ENCODE measurements at places on chromosomes 6 and 20.
A peak's percentile ranks its signal among the peaks of the same experiment; 100 is the strongest.

DNA sequence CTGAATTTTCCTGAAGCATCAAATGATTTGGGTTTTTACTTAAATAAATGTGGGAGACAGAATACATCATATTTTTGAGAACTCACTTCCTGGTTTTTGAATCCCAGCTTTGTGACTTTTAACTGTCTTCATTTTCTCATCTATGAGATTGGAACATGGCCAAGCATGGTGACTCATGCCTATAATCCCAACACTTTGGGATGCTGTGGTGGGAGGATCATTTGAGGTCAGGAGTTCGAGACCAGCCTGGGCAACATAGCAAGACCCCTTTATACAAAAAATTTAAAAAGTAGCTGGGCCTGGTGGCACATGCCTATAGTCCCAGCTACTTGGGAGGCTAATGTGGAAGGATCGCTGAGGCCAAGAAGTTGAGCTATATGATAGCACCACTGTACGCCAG, 122.3 kb downstream of the QKI start:
- no peak for DNase-seq

GRCh38 chr20:10115021-10115420, 80.2 kb downstream of the ANKEF1 start:
- no peak for DNase-seq

GRCh38 chr6:66396145-66396544, 689.1 kb upstream of the EYS start:
- DNase-seq: no peak

- DNase-seq: no peak
These were observed 117.5 kb upstream of the COL21A1 start for GRCh38 chr6:56364827-56365339.

- no peak for DNase-seq
These were observed 1374.4 kb upstream of the GJE1 start for GRCh38 chr6:140758169-140758877.

GRCh38 chr6:3650959-3651697, 100.4 kb downstream of the PXDC1 start:
- no peak for DNase-seq

DNA sequence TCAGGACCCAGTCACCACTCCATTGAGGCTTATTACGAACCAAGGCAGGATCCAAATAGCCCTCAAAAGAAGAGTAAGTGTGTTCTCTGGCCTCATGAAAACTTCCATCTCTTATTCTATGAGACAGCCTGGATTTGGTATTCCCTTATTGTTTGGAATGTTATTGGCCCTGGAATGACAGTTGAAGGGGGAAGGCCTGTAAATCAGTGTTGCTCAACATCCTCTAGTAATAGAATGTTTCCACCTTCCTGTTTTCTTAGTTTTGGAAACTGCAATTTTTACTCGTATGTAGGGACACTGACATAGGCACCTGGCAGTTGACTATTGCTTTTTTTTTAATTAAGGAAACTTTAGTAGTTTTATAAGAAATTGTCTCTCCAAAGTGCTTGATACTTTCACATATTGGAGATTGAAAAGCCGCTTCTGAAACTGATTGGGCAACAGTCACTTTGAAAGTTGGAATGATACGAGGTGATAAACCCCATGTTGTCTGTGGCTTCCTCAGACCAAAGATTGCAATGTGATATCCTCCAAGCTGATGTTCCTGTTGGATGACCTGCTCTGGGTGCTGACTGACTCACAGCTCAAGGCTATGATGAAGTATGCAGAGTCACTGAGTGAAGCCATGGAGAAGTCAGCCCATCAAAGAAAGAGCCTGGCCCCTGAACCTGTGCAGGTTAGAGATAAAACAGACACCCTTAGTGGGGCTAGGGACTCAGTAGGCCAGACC, 43.1 kb downstream of the BLTP3A start:
- no peak for DNase-seq

DNA sequence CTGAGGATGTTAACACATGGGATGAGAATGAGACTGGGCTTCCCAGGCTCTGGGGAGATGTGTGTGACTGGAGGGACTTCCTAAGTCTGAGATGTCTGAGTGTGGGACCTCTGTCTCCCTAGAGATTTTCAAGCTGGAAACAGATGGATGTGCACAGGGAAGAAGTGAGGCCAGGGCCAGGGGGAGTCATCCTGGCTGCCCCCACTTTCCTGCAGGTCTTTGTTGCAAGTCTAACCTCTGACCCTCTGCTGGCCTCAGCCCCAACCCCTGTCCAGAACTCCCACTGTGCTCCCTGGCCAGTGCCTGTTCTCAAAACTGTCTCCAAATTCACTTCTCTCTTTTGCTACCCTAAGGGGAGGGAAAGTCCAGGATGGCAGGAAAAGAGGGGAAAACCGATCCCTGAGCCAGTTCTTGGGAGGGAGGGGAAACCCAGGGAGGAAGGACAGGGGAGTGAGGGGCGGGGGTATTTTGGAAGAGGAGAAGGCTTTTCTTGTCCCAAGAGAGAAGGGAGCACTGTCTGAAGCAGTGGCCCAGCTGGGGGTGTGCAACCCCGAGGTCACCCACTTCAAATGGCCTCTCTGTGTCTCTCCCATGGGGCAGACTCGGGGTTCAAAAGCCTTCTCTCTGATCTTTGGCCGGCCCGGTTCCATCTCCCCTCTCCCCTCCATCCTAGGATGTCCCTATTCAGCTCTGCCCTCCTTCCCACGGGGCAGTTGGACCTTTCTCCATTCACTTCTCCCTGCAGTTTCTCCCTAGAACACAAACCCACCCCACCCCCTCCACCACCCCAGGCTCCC, 3.1 kb downstream of the PPP1R18 start:
- no peak for DNase-seq

DNA sequence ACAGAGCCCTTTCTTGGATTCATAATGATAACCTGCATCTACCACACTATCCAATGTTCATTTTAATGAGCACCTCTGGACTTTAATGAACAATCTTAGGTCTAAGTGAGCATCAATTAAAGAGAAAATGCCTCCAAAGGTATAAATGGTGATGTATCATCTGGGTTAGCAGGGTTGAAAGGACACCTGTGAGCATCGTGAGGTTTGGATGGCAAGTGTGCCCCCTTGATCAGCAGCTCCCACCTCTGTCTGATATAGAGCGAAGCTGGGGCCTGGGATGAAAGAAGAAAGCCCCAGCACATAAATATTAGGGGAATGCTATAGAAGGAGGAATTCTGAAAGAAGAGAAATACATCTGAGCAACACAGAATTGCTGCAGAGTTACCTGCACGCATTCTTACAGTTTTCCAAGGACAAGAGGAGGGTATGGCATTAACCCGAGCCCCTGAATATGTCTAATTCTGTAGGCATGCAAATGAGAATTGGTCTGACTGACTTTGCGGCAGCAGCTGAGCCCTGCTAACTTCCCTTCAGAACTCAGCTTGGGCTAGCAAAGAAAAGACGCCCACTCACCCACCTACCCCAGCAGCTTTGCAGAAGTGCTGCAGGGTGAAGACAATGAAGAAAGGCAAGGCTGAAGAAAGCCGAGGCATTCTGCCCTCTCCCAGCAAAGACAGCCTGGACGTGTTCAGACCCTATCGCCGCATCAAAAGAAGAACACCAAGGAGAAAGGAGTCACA, 136.2 kb downstream of the GMPR start:
- DNase-seq: no peak

DNA sequence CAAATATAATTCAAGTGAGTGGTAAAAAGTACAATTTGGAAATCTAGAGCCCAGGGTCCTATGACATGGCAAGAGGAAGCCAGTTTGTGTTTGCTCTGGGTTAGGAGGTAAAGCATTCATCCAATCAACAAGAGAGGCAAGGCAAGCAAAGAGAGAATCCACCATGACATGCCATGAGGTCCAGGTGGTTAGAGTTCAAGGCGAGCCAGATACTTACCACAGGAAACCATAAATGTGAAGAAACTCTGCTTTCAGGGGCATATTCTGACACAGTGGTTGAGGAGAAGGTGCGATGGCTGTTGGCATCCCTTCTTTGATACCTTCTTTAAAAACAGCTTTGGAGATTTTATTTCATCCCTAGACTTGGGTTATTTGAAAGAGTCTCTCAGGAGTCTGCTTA, 193.8 kb upstream of the MAN1A1 start:
- DNase-seq: no peak

DNA sequence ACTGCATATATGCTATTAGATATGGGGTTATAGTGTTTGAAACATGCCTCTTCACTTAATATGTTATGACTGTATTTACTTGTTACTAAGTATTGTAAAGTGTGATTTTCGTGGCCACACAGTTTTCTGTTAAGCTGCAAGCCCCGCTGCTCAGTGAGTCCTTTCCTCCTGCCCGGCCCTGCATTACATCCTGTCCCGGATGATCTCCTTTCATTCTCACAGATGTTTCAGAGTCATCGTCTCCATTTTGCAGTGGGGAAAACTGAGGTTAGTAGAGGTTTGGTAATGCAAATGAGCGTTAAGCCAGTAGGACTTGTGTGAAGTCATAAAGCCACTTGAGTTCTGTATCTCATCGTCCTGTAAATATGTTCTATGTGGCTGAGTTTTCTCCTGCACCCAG, 155.5 kb downstream of the CFAP61 start:
- no peak for DNase-seq

- DNase-seq: no peak
These were observed 31.9 kb downstream of the MYH7B start for GRCh38 chr20:34987288-34988190.

- DNase-seq: peak; percentile 53
These were observed 746 bp downstream of the BACH2 start for GRCh38 chr6:90295854-90296340.

GRCh38 chr6:64973142-64973541, 733.9 kb downstream of the EYS start:
- no peak for DNase-seq

- no peak for DNase-seq
These were observed 31.8 kb downstream of the CTCFL start for GRCh38 chr20:57493091-57493615.

DNA sequence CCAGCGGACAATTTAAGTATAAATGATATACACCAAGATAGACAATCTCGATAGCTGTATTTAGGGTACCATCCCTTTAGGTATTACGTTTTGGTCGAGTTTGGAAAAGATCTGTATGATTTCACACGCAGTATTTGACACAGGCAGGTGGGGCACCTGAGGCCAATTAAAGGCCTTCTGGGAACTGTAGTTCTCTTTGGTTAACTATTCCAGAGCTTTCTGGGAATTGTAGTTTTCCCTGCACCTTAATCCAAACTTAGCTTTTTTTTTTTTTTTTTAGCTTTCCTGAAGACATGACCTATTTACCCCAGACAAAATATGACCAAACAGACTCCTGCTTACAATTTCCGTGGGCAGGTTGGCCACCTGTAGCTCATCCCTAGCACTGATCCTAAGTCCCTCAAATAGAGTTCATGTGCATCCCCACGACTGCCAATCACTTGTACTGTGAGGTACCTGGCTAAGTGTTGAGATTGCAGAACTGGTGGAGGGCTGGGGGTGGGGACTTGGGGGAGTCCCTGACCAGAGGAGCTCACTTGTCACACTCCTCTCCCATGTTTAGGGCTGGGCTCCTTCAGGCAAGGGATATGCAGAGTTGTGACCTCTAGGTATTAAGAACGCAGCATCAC, 999 bp upstream of the EHMT2 start:
- no peak for DNase-seq

DNA sequence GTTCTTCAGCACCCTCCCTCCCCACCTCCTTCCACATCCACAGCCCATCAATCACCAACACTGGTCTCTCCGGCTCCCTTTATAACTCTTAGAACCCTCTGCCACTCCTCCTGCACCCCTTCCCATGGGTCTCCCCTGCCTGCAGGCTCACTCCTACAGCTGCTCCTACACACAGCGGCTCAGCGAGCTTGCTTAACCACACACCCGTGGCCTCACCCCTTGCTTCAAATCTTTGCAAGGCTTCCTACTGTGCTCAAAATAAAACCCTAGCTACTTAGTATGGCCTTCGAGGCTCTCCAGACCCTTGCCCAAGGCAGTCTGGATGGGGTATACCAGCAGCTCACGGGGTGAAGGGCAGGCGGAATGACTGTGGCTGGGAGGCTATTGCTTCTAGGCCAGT, 63.7 kb downstream of the JPH2 start:
- DNase-seq: no peak

GRCh38 chr6:13472976-13473767, 14.2 kb downstream of the GFOD1 start:
- no peak for DNase-seq

DNA sequence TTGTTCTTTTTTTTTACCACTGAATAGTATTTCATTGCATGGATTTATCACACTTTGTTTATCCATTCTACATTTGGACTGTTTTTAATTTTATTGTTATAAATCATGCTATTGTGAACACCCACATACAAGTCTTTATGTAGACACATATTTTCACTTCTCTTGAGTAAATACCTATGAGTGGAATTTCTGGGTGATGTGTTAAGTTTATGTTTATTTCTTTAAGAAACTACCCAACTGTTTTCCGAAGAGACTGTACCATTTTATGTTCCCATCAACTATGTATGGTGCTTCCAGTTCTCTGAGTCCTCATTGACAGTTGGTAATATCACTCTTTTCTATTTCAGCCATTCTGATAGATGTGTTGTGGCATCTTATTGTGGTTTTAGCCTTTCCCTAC, 54.0 kb downstream of the RIN2 start:
- no peak for DNase-seq

DNA sequence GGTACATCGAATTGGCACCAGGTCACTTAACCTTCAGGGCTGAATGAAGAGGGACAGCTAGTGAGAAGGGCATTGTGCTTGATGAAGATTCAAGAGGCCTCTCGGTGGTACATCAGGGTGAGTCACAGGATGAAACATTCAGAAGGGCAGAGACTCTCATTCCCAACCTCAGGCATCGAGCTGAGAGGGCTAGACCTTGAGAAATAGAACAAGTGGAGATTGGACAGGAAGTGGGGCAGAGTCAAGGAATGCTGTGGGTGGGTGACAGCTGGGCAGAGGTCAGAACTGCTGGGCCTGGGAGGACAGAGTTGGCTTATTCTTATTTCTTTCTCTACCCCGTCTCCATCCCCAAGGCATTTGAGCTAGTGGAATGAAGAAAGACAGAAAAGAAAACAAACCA, 126.0 kb downstream of the SCML4 start:
- DNase-seq: no peak

- DNase-seq: no peak
These were observed 66.1 kb upstream of the GLP1R start for GRCh38 chr6:38982470-38982869.

- DNase-seq: no peak
These were observed 52.5 kb upstream of the E2F3 start for GRCh38 chr6:20349225-20349624.

- DNase-seq: no peak
These were observed 25.4 kb downstream of the ANKEF1 start for GRCh38 chr20:10060226-10060625.

- no peak for DNase-seq
These were observed 30.4 kb upstream of the CD93 start for GRCh38 chr20:23116311-23117089.

DNA sequence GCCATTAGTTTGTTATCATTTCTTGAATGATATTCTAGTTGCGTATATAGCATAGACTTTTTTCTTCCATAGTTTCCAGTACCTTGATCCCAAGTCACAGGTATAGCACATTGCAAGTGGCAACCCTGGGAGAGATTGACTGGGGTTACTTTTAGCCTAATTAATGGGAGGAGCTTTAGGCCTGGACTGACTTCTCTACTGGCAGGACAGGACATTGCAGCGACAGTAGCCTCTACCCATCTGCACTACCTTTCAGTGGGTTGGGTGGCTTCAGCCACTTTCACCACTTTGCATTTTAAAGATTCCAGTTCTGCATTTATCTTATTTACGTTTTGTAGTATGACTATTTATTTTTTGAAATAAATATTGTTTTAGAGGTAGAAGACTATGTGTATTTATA, 320.3 kb downstream of the RIMS1 start:
- no peak for DNase-seq

- no peak for DNase-seq
These were observed 659.7 kb upstream of the FLRT3 start for GRCh38 chr20:14996883-14997672.
